Cortex of kidney (tissue), 1 donor: ENCODE measurements at places on chromosomes 3 and 15.

GRCh38 chr15:44501768-44502366, 35.1 kb upstream of the EIF3J start:
- DNase-seq, result no peak

- DNase-seq, result no peak
Observed at GRCh38 chr3:9864200-9864927, 15.7 kb downstream of the CIDEC start.

- DNase-seq, result no peak
Observed at GRCh38 chr3:38739931-38740330, 76.1 kb downstream of the SCN10A start.

- DNase-seq, result no peak
Observed at GRCh38 chr3:78919021-78919755, 848.6 kb downstream of the ROBO1 start.

DNA sequence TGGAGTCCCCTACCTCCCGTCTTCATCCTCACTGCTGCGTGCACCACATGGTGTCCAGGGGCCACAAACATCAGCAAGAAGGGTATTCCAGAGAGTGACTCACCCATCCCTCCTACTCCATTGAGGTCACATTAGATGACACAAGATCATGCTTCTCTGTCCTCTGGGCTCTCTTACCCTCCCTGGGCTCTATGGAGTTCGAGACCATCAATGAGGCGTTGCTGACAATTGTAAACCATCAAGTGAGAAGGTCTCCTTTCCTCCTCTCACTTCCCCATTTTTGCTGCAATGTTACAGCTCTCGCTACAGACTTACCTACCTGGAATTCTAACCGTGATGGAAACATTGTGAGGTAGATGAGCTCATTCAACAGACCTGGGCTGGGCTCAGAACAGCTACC, 51.7 kb downstream of the HMCES start:
- DNase-seq, result no peak

DNA sequence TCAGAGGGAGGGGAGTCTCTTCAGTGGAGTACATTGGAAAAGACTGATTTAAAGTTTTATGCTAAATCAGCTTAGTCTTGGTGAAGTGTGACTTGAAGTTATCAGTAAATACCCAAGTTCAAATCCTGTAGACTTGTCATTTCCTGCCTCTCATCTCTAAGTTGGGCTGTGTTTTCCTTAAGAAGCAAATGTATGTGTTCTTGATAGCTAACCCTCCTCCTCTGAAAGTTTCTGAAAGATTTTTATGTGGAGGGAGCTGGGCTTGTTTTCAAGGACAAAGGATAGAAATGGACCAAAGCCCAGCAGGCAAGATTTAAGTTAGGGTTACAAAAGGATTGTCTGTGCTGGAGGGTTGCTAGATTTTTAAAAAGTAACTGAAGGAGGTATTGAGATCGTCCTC, 4.2 kb downstream of the MAPKBP1 start:
- no peak for DNase-seq

DNA sequence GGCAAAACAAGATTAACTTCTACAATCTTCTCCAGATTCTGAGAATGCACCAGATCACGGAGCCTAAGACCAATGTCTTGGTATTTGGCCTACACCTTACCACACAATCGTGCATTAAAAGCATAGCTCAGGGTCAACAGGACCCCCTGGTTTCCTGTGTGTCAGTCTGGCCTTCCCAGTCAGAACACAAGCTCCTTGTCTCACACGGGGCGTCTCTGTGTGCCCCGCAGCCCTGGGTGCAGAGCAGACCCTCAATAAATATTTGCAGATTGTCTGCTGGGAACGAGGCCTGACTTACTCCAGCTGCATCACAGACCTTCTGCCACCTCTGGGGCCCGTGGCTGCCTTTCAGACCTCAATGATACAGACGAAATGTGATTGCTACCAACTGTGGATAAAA, 82.5 kb upstream of the CTNNB1 start:
- DNase-seq, result no peak

DNA sequence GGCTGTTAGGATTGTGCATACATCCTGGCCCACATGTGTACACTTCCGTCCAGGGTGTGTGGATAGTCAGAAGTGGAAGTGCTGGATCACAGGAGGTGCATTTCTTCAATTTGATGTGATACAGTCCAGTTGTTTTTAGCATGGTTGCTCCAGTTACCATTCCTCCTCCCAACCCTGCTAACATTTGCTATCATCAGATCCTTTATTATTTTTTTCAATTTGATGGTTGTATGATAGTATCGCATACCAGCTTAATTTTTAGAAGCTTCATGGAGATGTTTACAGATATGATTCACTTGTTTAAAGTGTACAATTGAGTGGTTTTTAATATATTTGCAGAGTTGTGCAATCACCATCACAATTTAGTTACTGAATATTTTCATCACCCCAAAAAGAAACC, 202.7 kb downstream of the ITPR1 start:
- DNase-seq, result no peak

- DNase-seq, result no peak
Observed at GRCh38 chr3:150223558-150223957, 184.5 kb upstream of the TSC22D2 start.

DNA sequence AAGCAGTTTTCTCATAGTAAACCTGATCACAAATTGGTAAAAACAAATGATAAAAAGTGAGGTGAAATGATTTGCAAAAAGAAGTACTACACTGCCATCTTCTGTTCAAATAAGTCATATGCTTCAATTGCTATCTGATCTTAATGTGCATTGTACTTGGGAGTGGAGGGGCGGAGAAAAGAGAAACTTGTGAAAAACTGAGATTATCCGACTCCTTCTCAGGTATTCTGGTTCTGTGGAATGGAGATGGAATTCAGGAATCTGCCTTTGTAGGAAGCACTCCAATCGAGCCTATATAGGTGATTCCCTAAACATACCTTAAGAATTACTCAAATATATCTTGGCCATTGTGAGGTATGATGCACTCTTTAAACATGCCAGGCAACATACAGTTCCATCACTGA, 180.6 kb downstream of the CHL1 start:
- no peak for DNase-seq

DNA sequence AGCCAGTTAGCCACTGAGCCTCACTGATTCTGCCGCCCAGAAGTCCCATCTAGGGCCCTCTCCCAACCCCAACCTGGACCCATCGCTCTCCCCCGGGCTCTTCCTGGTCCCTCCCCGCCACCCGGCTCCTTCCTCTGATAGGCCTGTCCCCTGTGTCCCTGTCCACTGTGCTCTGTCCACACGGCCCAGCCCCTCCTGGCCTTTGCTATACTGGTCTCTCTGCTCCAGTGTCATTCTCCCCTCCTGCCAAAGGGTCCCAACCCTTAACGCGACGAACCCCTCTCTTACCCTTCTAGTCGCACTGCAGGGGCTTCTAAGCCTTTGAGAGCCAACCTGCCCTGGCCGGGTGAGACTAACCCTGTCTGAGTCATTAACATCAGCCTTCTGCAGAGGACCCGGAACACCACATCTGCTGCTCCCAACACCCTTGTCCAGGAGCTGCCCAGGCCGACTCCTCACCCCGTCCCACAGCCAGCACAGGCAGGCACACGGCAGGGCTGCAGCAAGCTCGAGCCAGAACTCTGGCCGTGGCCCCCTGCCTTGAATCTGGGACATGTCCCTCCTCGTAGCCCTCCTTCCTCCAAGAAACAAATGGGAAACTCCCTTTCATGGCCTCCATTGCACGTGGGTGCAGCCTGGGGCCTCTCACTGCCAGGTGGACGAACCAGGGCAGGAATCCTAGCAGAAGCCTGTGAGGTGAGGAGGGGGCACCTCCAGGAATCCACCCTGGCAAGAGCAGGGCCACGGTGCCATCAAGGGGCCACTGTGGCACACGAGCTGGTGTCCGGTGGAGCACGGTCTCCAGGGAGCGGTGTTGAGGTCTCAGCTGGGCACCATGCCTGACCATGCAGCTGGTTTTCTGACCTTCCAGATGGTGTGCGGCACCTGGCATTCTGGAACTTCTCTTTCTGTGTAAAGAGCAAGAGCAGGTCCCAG, 140.9 kb upstream of the IQSEC1 start:
- DNase-seq, result no peak

DNA sequence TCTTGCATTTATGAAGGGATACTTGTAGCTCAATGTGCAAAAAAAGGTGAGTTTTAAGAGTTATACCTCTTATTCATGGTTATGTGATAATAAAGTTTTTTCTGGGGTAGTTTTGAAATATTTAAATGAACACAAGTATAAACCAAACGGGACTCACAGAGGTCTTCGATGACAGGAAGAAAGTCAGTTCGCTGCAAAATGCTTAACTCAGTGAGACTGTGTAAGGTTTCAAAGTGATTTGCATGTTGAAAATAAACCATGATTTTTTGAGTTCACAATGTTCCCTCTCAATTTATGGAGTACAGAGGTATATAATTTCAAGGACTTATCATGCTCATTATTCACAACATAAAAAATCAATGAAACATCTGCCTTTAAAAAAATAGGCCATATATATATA, 36.3 kb upstream of the MYH15 start:
- DNase-seq, result no peak

- no peak for DNase-seq
Observed at GRCh38 chr3:133527081-133527715, 46.3 kb upstream of the CDV3 start.

- DNase-seq, result no peak
Observed at GRCh38 chr3:178795349-178795748, 259.1 kb downstream of the KCNMB2 start.

DNA sequence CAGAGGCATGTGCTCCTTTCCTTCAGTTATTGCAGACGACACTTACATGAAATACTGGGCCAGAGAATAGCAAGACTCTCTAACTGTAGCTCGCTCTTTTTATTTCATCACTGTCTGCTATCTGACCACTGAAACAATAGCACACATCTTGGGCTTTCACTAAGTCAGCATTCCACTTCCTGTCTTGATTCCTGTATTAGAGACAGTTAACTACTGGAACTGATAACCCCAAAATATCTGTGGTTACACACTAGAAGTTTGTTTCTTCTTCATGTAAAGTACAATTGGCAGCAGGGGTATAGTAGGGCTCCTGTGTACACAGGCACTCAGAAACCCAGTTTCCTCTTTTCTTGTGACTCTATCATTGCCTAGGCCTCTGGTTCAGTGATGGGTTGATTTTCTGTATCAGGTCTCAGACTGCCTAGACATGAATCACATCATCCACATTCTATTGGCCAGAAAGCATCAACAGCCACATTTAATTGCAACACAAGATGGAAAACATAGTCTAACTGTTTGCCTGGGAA, 230.2 kb upstream of the CD96 start:
- no peak for DNase-seq

DNA sequence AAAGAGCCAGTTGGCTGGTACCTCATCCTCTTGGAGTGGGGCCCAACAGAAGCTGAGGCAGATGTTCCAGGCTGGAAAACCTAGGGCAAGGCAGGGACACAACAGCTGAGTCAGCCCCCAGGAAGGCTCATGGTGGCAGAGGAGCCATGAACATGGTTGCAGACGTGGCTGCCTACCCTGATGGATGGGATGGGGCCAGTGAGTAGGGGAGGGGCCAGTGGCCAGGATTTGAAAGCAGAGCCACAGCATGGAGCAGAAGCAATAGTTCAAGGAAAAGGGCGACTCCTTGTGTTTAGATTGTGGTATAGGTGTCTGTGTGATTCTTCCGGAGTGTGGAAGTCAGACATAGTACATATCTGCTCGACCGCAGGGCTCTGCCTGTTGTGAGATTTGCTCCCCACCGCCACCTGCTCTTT, 24.2 kb downstream of the PXYLP1 start:
- DNase-seq, result no peak

DNA sequence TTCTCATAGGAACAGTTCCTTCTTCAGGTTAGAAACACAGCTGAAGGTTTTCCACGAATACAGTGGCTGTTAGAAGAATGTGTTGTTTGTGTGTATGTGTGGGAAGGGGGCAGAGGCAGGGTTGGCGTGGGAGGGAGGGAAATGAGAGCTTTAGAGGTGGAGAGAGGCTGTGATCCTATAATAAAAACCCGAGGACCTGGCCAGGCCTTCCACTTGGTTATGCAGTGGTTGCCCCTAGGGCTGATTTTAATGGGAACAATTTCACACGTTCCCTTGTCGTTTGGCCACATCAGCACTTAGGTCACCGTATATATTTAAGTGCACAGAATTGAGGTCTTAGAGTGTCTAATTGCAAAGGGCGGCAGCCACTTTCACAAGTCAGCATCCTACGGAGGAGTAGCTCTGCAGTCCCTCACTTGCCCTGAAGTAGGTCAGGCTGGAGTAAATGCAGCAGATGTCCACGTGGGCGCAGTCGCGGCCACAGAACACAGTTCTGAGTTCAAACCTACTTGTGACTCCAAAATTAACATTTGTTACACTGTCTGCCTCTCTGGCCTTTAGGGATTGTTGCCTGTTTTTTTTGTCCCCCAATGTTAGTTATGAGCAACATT, 85.6 kb downstream of the PDCD6IP start:
- DNase-seq, result no peak

- DNase-seq, result no peak
Observed at GRCh38 chr3:20068512-20069177, 28.4 kb downstream of the KAT2B start.

GRCh38 chr3:18079739-18080138, 337.3 kb upstream of the TBC1D5 start:
- no peak for DNase-seq

GRCh38 chr3:128655531-128655930, 4.9 kb upstream of the RPN1 start:
- DNase-seq, result no peak

- no peak for DNase-seq
Observed at GRCh38 chr15:67914028-67914427, 74.2 kb upstream of the RNU6-1 start.

- no peak for DNase-seq
Observed at GRCh38 chr3:40848421-40848820, 323.7 kb downstream of the ZNF621 start.

DNA sequence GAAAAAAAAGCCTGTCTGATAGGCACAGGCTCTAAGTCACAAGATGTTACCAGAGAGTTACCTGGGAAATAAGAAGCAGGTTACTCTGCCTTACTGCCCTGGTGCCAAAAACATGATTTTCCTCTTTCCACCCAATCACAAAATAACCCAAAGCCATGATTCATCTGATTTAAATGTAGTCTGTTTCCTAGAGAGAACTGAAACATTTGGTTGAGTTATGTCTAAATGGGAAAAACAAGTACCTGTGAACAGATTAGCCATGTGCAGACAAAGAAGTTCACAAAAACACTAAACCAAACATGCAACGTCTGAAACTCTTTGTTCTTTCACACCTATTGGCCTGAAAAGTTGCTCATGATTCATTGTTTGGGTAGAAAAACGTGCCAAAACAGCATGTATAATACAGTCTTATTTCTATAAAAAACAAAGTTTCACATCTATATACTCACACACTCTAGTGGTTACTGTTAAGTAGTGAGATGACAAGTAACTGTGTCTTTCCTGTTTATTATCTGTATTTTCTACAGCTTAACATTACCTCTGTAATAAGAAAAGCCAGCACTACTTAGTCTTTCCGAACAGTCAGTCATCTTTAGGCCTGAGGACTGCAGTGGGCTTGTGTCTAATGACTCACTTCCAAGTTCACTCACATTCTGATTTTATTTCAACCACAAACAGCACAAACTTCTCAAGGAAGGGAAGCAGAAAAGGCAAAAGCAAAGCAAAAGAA, 30.2 kb downstream of the FAM174B start:
- no peak for DNase-seq

GRCh38 chr3:153972862-153973261, 148.3 kb upstream of the ARHGEF26 start:
- no peak for DNase-seq

GRCh38 chr3:140736863-140737460, 59.1 kb downstream of the TRIM42 start:
- no peak for DNase-seq
